ENCODE measurements at places on chromosomes 12 and 14. TPM values are rescaled to one million over a fixed set of nuclear protein-coding genes. Genes with fewer than 3 reads are reported as not detected.

ATG101 gene
- 71.3 TPM for total RNA-seq

SARNP gene
- 155 TPM for total RNA-seq

ADCY6 gene
- total RNA-seq = 13.5 TPM

TCL1B gene
- total RNA-seq = not detected

CDH24 gene
- total RNA-seq = 17.7 TPM

SPX gene
- total RNA-seq = 2.1 TPM

FOXN4 gene
- not detected for total RNA-seq

SUOX gene
- total RNA-seq = 15.7 TPM

MBD6 gene
- total RNA-seq = 6.3 TPM

EEA1 gene
- 6.6 TPM for total RNA-seq

GPR68 gene
- 1.8 TPM for total RNA-seq

DHH gene
- total RNA-seq = 0.52 TPM

TMEM132C gene
- total RNA-seq = not detected

RASAL1 gene
- total RNA-seq = 2.0 TPM

TEX52 gene
- total RNA-seq = not detected

HSPB8 gene
- total RNA-seq = 32.3 TPM

REP15 gene
- 3.6 TPM for total RNA-seq

FSCB gene
- not detected for total RNA-seq

THTPA gene
- 37.2 TPM for total RNA-seq

ALDH1L2 gene
- 1.5 TPM for total RNA-seq

KRT84 gene
- not detected for total RNA-seq

P2RX2 gene
- total RNA-seq = not detected

NXPH4 gene
- total RNA-seq = not detected

PAN2 gene
- 15.0 TPM for total RNA-seq

NTN4 gene
- total RNA-seq = 120 TPM

MMP14 gene
- 227 TPM for total RNA-seq

GTF2H3 gene
- 22.9 TPM for total RNA-seq

EMP1 gene
- total RNA-seq = 117 TPM

NFE2 gene
- total RNA-seq = not detected

CHGA gene
- total RNA-seq = not detected

ADGRD1 gene
- total RNA-seq = not detected

RAD51AP1 gene
- total RNA-seq = 62.7 TPM

USP44 gene
- 2.1 TPM for total RNA-seq

GPR84 gene
- not detected for total RNA-seq

ARPC3 gene
- total RNA-seq = 1,336 TPM

CMA1 gene
- not detected for total RNA-seq

SMAGP gene
- total RNA-seq = 29.3 TPM

GUCY2C gene
- total RNA-seq = not detected

HOXC12 gene
- not detected for total RNA-seq

GALNT16 gene
- total RNA-seq = 0.35 TPM

TC2N gene
- 3.0 TPM for total RNA-seq

SDR9C7 gene
- total RNA-seq = not detected

FOXG1 gene
- total RNA-seq = 0.06 TPM

C12orf54 gene
- not detected for total RNA-seq

SIX1 gene
- 4.6 TPM for total RNA-seq

TMEM253 gene
- 0.43 TPM for total RNA-seq

KNTC1 gene
- total RNA-seq = 61.2 TPM

AHNAK2 gene
- total RNA-seq = 16.6 TPM

CRY1 gene
- total RNA-seq = 31.0 TPM

ADSS1 gene
- total RNA-seq = 2.3 TPM

VEZT gene
- total RNA-seq = 99.4 TPM

INHBC gene
- not detected for total RNA-seq

SLC41A2 gene
- total RNA-seq = 19.7 TPM

CLEC4D gene
- not detected for total RNA-seq

PRH1 gene
- 4.3 TPM for total RNA-seq

CNTN1 gene
- 2.3 TPM for total RNA-seq

FGD4 gene
- total RNA-seq = 19.9 TPM

Measured in epithelial cell of proximal tubule (primary cell).